T-helper 9 cell (primary cell): ENCODE measurements at places on chromosomes 5 and 9.

DNA sequence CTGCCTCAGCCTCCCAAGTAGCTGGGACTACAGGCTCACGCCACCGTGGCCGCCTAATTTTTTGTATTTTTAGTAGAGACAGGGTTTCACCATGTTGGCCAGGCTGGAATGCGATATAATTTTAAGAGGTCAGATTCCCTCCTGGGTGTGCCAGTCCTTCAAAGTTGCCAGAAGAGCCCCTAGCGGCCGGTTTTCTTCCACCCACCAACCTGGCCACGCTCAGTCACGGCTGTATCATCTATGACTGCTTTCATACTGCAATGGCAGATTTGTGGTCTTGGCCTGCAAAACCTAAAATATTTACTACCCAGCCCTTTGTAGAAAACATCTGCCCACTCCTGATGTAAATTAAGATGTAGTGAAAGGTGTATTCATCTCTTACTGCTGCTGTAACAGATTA lies 117.5 kb upstream of the BASP1 start:
- DNase-seq, result no peak

DNA sequence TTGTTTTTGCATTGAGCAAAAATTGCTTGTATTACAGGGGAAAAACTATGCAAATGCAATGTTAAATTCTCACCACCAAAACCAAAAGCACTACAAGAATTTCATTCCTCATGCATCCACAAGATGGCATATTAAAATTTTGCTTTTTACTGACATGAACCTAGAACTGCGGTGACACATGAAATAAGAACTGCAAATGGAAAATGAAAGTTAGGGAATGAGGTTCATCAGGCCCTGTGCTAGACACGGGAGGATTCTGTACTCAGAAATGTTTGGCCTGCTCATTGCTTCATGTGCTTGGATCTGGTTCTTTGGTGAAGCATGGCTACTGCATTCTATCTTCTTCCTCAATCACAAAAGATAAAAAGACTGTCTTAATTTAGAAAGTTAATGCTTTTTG lies 9.1 kb upstream of the RFK start:
- DNase-seq, result no peak

GRCh38 chr5:36854402-36855140 lies 22.0 kb upstream of the NIPBL start:
- no peak for DNase-seq

GRCh38 chr9:18910916-18911315 lies 122.1 kb downstream of the SAXO1 start:
- no peak for DNase-seq

DNA sequence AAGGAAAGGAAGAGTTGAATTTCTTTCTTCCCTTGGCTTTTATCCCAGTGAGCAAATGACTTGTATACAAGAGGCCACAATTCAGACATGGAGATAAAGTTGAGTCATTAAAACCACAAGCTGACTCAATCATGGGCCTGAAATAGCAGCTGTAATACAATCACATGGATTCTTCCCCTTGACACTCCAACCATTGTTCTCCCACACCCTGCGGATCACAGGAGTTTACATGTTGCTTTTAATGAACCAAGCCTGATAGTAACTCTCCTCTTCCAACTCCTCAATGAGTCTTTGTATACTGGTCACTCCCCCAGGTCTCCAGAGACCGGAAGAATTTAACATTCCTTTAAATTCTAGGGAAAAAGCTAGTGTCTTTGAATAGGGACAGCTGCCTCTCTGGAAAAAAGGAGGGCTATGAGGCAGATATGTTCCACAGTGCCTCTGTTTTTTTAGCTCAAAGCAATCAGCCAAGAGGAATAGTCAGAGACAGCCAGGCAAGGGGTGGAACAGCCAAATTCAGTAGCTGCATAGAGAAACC lies 32.4 kb downstream of the PCDHGC5 start:
- no peak for DNase-seq

DNA sequence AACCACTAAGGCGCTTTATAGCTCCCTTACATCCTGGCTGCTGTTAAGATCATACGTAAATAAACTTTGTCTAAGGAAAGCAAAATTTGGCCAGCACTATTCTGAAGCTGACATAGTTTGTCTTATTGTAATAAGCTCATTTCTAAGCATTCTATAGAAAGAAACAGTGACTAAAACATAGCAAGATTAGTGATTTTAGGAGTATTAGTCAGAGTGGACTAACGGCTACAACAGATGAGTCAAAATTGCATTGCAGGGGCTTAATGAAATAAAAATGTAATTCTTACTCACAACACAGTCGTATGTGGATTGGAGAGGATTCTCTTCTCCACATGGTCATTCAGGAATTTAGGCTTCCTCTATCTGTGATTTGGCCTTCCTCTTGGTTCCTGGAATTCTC lies 347.6 kb downstream of the GADD45G start:
- no peak for DNase-seq

- DNase-seq, result no peak
Observed at GRCh38 chr9:7042124-7042523, 284.4 kb downstream of the KDM4C start.

GRCh38 chr9:137447722-137448601 lies 6.8 kb upstream of the ENTPD8 start:
- no peak for DNase-seq

- DNase-seq, result no peak
Observed at GRCh38 chr5:88940713-88941112, 57.7 kb upstream of the MEF2C start.

DNA sequence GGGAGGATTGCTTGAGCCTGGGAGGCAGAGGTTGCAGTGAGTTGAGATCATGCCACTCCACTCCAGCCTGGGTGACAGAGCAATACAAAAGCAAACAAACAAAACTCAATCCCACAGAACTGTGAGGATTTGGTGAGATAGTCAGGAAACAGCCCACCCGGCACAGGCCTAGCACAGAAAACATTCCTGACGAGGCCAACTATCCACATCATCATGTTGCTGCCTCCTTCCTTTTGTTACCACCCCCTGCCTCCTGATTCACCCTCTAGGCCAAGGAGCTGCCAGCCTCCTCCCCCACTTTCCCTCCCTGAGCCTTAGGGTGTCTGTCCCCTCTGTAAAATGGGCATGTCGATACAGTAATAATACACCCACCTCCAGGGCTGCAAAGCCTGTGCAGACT lies 39.0 kb downstream of the STK10 start:
- no peak for DNase-seq

- DNase-seq, result no peak
Observed at GRCh38 chr5:76111477-76112174, 28.4 kb downstream of the SV2C start.

- no peak for DNase-seq
Observed at GRCh38 chr5:57054671-57055070, 102.7 kb upstream of the MIER3 start.

DNA sequence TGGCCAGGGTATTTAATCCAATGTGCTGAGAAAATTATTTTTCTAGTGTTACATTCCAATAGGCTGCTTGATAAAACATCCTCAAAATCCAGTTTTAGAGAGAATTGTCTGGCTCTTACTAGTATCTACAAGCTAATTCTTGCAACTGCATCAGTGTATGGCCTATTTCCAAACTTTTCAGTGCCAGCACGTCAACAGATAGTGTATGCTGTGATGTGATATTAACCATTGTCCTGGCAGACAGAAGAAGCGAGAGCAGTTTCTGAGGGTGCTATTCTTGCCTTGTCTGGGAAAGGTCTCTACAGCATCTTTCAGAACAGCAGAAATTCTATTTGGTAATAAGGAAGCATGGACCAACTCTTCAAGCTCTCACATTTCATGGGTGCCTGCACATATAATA lies 174.2 kb upstream of the CDH12 start:
- no peak for DNase-seq

- no peak for DNase-seq
Observed at GRCh38 chr5:137737349-137738131, 1.7 kb upstream of the KLHL3 start.

DNA sequence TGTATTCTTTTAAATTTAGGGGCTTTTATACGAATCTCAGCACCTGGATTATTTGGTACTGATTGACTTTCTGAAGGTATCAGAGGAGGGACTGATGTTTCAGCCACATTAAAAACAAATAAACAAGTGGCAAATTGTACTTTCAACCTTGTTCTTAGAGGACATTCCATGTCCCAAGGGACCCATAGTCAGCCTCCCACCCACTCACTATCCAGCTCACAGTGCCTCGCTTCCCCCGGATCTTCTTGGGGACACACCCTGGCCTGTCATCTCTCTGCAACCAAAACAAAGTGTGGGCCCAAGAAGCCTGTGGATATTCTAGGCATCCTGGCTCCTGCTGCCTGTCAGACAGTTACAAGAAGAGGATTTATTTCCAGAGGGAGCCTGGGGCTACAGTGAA lies 8.8 kb upstream of the BOD1 start:
- no peak for DNase-seq

- DNase-seq, result no peak
Observed at GRCh38 chr5:140040358-140040757, 2.7 kb downstream of the NRG2 start.

DNA sequence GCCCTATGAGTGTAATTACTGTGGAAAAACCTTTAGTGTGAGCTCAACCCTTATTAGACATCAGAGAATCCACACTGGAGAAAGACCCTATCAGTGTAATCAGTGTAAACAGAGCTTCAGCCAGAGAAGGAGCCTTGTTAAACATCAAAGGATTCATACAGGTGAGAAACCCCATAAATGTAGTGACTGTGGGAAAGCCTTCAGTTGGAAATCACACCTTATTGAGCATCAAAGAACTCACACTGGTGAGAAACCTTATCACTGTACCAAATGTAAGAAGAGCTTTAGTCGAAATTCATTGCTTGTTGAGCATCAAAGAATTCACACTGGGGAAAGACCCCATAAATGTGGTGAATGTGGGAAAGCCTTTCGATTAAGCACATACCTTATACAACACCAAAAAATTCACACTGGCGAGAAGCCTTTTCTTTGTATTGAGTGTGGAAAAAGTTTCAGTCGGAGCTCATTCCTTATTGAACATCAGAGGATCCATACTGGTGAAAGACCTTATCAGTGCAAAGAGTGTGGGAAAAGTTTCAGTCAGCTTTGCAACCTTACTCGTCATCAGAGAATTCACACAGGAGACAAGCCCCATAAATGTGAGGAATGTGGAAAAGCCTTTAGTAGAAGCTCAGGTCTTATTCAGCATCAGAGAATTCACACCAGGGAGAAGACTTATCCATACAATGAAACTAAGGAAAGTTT lies 9.9 kb downstream of the ZNF189 start:
- DNase-seq, result no peak

- no peak for DNase-seq
Observed at GRCh38 chr5:16877267-16877935, 58.7 kb downstream of the MYO10 start.

- DNase-seq, result no peak
Observed at GRCh38 chr5:172322028-172322965, 38.7 kb upstream of the UBTD2 start.

DNA sequence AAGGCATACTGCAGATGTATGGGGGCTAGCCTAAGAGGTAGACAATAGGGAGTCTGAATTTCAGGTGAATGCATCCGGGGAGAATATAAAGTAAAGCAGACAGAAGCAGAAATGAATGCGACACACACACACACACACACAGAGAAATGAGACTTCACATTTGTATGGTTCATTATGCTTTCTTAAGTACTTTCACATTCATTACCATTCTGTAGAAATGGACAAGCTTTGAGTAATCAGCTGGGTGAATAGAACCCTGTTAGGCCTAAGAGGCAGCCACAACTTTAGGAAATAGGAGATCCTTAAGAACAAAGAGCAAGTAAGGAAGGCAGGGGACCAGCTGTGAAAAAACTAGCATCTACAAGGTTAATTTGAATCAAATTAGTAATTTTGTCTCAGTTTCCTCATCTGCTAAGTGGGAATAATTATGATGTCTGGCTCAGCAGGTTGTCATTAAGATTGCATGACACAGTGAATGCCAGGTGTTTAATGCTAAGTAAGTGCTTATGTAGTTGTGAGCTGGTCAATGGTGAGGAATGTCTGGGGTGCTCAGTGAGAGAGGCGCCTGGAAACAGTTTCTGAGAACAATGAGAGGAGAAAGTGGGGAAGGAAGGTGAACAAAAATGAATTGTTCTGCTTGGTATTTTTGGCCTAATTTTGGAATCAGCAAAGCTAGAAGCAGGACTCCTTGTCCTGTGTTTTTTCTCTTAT lies 265.8 kb upstream of the CLINT1 start:
- no peak for DNase-seq

- no peak for DNase-seq
Observed at GRCh38 chr9:134058716-134059115, 9.1 kb downstream of the BRD3 start.

DNA sequence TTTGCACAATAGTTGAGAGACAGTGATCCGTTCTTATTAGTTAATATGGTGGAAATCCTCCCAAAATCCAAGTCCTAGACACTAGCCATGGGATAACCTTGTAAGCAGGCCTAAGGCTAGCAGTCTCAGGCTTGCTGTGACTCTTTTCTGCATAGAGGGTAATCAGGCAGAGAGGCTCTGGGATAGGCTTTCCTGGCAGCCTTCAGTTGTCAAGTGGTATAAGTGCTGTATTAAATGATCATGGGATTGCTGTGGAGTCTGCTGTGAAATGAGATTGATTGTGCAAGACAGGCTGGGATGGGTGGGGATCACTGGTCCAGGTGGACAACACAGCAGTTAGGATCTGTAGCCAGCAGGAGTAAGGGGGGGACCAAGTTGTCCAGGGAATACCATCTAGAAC lies 416.4 kb downstream of the TLE4 start:
- DNase-seq, result no peak

GRCh38 chr5:16721151-16722096 lies 104.6 kb upstream of the RETREG1 start:
- no peak for DNase-seq

DNA sequence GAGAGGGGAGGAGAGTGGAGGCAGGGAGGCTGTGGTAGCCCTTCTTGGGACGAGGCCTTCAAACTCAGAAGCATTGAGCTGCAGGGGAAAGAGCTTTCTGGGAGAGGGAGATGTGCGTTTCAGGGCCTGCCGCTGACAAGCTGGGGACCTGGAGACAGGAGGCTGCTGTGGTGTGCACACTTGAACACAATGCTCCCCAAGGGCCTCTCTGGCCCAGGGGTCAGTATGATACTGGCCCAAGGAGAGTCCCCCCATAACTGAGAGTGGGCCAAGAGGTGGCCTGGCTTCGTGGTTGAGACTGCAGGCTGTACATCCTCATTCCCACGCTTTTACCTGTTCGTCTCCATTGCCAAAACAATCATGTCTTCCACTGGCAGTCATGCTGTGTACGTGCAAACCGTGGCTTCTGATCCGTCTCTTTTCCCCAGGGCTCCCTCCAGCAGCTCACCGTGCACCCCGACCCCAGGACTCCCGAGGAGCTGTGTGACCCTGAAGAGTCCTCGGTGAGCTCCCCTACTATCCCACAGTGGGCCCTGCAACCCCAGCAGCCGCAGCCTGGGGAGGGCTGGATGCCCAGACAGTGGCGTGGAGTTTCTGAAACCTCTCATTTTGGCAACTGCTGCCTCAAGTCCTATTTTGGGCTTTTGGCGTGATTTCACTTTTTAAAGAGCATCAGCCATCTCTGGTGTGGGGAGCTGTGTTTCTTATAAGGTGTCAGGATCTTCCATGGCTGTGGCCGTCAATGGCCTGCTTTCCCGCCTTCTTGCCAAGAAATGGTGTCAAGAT lies 43.4 kb downstream of the COL15A1 start:
- no peak for DNase-seq

- DNase-seq, result no peak
Observed at GRCh38 chr5:168013546-168013945, 277.9 kb upstream of the WWC1 start.

GRCh38 chr9:29575219-29575618 lies 2001.9 kb upstream of the C9orf72 start:
- no peak for DNase-seq
